ENCODE measurements at places on chromosomes 7 and 10. TPM values are rescaled to one million over a fixed set of nuclear protein-coding genes. Genes with fewer than 3 reads are reported as not detected.

DNA sequence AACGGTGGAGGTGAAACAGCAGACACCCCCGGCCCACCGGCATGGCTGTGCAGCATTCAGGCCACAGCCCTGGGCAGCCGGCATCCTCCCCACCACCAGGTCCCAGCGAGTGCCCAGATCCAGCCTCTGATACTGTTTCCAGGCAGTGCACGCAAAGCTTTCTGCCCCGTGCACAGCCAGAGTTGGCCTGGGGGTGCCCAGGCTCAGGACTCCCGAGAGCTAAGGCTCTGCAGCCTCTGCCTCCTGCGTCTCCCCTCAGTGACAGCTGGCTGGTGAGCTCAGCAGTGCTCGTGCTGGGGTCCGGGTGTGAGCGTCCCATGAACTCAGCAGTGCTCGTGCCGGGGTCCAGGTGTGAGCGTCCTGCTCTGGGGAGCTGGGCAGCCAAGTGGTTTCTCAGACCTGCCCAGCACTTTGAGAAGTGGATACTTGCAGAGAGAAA is 65.4 kb downstream of the CFAP46 start:
- peak; percentile 66 for DNase-seq

DNA sequence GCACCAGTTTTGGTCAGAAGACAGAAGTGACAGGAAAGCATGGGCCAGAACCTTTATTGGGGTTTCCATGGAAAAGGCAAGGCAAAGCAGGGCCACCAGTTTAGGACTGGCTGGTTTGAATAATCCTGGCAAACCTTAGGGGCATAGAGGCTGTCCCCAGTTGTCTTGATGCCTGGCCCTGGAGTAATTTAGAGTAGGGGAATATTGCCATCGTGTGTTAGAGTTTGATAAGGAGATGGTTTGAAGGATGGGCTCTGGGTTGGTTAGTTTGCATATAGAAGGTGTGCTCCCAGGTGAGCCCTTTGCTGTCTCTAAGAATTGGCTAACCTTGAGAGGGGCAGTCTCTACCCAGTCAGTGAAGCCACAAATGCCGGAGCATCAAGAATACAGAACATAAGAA is 79.6 kb downstream of the ZNF777 start:
- DNase-seq, result no peak

DNA sequence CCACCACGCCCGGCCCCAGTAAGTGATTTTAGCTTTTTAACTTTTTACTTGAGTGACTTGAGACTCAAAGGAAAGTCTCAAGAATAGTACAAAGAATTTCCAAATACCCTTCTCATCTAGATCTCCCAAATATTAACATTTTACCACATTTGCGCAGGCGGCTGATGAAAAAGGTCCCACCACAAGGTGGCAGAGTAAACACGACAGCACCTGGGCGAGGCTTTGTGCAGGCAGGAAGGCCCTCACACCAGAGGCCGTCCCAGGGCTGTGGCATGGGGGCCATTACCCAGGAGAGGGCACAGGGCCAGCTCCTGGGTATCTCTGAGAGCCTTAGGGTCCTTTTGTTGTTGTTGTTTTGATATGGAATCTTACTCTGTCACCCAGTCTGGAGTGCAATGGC is 50.0 kb upstream of the WIPI2 start:
- no peak for DNase-seq

DNA sequence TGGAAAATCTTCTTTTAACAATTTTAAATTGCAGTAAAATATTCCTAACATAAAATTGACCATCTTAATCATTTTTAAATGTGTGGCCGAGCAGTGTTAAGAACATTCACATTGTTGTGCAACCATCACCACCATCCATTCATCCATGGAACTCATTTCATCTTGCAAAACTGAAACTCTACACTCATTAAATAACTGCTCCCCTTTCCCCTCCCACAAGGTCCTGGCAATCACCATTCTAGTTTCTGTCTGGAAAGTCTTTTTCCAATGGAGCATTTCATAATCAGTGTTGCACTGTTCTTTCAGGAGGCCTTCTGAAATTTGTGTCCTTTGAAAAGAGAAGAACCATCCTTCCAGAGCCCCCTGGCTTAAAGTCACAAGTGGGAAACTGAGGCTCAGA is 233.1 kb downstream of the PLXNA4 start:
- no peak for DNase-seq

DNA sequence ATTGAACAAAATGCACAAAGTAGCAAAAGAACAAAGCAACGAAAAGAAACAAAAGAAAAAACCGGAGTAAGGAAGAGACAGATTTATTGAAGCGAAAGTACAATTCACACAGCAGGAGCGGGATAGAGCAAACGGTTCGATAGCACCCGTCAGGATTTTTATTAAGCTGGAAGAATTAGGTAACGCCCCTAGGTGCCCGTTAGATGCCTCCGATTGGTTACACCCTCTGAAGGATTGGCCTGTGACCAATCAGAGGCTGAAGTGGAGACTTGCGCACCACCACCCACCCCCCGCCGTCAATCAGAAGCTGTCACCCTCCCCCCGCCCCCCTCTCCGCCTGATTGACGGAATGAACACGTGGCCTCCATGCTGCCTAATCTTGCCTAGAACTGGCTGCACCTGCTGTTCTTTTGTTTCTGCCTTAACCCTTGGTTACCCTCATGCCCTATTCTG is 16.8 kb downstream of the OCM2 start:
- DNase-seq, result no peak

DNA sequence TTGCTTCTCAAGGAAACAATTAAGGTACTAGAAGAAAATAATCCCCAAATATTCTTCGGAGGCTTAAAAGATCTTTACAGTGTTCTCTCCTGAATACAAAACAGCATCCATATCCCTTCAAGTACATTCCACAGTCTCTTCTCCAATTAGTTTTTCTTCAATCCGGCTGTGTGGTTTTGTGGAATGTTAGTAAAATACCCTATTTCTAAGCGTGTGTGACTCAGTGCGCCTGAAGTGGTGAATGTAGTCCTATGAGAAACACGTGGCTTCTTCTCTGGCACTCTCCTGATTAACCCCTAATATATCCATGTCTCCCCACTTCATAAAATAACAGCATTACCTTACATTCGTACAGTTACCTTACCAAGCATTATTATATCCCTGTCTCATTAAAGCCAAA is 570.2 kb downstream of the ARL4A start:
- no peak for DNase-seq

DNA sequence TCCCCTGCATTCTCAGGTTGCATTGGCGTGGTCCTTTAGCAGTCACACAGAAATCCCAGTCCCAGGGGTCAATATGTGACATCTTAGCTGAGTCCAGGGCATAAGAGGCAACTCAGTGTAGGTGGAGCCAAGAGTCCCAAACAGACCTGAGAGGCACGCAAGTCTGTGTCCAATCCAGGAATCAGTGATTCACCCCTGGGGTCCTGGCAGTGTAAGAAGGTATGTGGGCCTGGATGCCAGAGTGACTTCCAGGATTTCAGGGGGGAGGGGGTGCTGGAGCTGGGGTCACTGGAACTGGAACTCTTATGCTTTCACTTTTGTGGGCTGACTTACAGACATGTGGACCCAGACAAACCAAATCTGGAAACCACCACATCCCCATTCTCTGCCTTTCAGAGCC is 26.8 kb downstream of the FRMPD2 start:
- no peak for DNase-seq

- DNase-seq, result no peak
Observed at GRCh38 chr10:101619983-101620382, 31.9 kb downstream of the DPCD start.

DNA sequence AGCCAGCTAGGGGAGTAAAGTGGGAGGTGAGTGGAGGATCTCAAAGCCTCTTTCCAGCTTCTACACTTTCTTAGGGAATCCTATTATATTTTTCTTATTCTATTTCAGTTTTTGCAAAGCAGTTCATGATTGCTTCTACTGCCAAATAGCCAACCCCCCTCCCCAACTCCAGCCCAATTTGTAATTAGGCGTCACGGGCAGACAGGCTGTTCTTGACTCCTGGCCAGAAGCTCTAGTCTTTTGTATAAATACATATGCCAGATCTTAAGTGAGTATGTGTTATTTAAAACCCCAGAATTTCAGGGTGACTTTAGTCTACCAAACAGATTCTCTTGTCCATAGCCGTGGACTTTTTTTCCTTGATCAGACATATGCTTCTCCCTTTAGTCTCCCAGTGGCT is 255.2 kb downstream of the BUB3 start:
- no peak for DNase-seq

DNA sequence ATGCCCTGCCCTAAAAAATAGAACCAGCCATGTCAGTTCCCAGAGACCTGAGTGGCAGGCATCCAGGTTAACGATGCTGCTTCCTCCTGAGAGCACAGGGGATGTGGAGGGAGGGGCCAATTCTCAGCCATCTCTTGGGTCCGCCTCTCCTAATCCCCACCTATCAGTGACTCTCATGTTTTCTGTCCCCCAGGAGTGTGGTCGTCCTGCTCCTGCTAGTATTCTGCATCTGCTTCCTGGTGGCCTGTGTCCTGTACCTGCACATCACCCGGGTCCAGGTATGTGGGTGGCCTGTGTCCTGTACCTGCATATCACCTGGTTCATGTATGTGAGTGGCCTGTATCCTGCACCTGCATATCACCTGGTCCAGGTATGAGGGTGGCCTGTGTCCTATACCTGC is 105.3 kb downstream of the ADCY1 start:
- peak; percentile 30 for DNase-seq

GRCh38 chr7:11960621-11961020 is 128.6 kb upstream of the THSD7A start:
- DNase-seq, result no peak

DNA sequence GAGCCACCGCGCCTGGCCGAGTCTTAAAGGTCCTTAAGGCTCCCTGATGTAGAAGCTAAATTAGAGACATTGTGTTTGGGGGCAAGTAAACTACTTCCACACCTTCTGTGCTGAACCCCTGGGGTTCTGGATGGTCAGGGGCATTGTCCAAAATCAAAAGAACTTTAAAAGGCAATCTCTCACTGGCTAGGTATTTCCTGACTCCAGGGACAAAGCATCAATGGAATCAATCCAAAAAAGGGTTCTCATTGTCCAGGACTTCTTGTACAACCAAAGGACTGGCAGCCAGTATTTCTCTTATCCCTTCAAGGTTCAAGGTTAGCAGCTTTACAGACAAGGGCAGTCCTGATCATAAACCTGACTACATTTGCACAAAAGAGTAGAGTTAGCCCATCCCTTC is 24.0 kb downstream of the SRPK2 start:
- no peak for DNase-seq

DNA sequence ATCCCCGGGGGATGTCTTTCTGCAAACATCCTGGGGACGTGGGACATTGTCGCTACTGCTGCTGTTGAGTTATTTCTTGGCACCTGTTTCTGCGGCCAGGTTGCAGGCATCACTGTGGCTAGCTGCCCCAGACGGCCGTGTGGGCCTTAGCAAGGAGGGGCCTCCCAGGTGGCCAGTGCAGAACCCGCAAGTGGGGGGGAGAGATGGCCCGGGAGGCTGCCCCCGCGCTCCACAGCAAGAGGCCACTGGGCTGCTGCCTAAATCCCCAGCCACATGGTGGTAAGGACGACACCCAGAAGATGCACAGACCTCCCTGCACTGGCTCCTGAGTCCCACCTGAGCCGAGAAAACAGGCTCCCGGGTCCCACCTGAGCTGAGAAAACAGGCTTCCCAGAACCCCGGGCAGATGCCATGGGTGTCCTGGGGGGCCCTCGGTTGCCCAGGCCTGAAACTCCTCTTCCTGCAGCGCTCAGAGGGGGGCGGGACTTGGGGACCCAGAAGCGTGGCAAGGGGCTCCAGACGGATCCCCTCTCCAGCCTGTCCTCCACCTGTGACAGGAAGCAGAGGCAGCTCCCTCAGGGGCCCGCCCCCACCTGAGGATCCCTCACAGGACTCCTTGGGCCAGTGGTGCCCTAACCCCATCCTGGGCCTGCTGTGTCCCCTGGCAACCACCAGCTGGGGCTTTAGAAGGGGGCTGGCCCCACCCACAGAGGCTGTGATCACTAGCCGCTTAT is 952 bp upstream of the MAFK start:
- DNase-seq, result no peak

DNA sequence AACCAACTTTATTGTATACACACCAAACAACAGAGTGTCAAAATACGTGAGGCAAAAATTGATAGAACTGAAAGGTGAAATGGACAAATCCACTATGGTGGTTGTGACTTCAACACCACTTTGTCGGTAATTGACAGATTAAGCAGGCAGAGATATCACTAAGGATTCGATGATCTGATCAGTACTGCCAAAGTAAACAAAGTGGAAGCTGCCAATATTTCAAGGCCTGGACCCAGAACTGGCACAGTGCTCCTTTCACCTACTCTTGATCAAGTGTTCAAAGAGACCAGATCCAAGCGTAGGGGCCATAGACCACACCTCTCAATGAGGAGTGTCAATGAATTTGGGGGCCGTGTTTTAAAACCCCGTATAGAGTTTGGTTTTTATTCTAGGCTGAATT is 167.0 kb downstream of the CDK14 start:
- DNase-seq, result no peak

DNA sequence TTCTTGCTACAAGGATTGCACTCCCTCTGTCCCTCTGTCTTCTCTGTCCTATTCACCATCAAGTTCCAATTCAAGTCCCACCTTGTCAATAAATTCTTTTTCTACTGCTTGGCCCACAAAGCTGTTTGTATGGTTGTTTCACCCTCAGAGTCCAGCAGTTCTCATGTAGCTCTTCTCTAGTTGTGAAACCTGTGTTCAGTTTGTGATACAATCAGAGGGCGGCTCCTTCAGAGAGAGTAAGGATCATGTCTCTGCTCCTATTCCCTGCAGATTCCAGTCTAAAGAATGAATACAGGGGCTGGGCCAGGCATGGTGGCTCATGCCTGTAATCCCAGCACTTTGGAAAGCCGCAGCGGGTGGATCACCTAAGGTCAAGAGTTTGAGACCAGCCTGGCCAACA is 126.6 kb upstream of the BET1 start:
- DNase-seq, result peak; percentile 52

GRCh38 chr10:69831231-69831855 is 29.6 kb downstream of the COL13A1 start:
- DNase-seq, result no peak

DNA sequence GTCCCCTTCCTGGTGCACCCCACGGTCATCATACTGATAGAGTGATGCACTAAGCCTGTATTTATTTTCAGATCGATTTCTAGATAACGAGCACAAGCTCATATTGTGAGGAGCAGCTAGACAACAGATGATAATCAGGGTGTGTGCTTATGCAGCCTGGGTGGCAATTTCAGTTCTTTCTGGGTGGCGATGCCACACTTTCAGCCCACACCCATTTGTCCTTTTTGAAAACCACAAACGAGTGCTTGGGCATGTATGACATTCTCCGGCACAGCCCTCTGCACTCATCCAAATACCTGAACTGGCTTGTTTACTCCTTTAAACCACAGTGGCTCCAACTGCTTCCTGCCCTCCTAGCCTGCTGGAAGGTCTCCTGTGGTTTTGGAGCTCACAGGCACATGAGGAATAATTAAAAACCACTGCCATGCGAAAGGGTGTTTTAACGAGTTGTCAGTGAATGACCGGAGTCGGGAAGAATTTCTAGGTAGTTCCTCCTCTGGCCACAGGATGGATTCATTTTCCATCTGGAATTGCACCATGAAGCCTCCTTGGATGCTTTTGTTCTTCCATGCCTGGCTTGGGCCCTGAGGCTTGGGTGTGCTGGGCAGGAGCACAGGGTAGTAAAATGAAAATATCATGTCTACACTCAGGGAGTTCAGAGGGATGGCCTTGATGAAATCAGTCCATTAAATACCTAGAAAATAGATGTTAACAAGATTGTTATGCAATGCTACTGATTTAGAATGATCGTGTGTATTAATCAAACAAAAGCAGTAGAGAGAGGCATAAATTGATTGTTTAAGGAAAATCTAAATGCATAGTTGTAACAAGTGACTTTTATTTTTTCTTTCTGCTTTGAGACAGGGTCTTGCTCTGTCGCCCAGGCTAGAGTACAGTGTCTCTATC is 52.4 kb upstream of the ITGB1 start:
- DNase-seq, result no peak

GRCh38 chr7:146654048-146654447 is 537.4 kb downstream of the CNTNAP2 start:
- no peak for DNase-seq

HOGA1 gene
- total RNA-seq, result 4.1 TPM

OR2A1 gene
- not detected for total RNA-seq

Data from posterior vena cava (tissue), 2 donors.